ENCODE measurements at places on chromosomes 3 and 15.

- no peak for DNase-seq
Measured at GRCh38 chr15:40286061-40286532, 3.2 kb upstream of the ANKRD63 start.

DNA sequence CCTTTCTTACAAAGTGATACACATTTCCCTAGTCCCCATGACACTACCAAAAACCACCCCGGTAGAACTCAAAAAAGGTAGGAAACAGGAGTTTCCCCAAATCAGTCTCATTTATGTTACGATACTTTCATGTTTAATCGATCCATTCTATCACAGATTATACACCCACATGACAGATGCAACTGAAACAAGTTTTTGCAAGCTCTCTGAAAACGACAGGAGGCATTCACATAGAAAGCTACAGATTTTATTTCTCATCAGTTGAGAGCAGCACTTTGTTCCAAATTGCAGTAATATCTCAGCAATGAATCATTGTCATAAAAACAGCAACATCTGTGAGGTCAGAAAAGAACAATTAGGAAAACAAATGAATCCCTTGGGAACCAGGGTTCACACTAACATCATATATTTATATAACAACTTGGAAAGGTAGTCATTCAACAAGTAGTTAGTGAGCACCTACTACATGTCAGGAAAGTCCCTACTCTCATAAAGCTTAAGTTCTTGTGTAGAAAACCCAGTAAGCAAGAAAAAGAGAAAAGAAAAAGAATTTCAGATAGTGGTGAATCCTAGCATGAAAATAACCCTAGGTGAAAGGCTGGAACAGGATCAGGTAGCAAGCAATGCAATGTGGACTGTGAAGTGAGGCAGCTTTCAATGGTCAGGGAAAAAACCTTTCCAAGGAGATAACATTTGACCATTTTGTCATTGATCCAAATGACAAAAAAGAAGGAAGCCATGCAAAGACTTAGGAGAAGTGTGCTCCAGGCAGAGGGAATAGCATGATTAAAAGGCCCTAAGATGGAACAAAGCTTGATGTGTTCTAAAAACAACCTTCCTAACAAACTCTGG is 8.3 kb downstream of the PLD1 start:
- no peak for DNase-seq

- no peak for DNase-seq
Measured at GRCh38 chr3:16928386-16929132, 43.8 kb downstream of the PLCL2 start.

GRCh38 chr15:63133786-63134185 is 12.1 kb downstream of the LACTB start:
- no peak for DNase-seq

All from 8988T (cell line).